ENCODE measurements at places on chromosomes 6 and 20.
A peak's percentile ranks its signal among the peaks of the same experiment; 100 is the strongest.

- DNase-seq: no peak
Measured at GRCh38 chr6:135334169-135334568, 153.1 kb downstream of the MYB start.

DNA sequence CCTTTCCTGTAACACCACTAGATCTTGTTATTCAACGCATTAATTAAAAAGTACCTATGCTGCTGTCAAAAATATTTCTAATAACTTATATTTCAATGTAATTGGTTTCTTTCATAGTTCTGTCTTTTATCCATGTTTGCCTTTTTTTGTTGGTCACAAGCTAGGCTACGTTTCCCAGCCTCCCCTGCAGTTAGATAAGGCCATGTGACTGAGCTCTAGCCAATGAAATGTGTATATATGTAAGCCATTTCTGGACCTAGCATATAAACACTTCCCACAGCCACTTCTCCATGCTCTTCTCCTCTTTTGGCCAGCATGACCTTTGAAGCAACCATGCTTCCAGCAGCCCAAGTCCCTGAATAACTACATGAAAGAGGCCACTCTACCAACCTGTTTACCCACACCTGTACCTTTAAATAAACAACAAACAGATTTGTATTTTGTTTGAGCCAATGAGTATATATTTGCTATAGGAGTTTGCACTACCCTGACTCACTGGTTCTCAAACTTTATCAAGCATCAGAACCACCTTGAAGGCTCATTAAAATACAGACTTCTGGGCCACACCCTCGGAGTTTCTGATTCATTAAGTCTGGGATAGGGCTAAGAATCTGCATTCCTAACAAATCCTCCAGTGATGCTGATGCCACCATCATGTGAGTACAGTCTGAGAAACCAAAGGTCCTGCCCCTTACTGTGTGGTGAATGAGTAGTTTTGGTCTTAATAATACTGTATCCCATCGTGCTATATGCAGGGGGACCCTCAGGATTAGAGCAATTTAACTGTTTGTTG, 45.6 kb upstream of the BEND6 start:
- DNase-seq: no peak

DNA sequence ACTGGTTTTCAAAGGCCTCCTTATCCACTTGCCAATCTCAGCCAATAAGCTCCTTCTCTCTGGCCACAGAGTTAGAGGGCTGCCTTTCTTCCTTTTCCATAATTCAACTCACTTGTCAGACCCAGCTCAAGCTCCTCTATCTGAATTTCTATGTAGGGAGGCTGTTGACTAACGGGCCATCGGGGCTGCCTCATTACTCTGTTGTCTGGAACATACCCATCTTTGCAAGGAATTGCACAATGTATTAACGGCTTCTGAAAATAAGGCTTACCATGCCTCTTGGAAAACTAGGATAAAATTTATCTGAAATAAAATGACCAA, 28.5 kb upstream of the KIF6 start:
- no peak for DNase-seq

DNA sequence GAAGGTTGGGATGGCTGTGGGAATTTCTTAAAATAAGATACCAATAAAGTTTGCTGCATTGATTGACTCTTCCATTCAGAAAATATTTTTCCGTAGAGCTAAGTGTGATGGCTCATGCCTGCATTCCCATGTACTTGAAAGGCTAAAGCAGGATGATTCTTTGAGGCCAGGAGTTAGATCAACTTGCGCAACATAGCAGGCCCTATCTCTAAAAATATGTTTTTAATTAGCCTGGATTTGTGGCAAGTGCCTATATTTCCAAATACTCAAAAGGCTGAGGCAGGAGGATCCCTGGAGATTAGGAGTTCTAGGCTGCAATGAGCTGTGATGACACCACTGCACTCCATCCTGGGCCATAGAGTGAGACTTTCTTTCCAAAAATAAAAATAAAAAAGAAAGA, 431.2 kb upstream of the PTCHD4 start:
- no peak for DNase-seq

DNA sequence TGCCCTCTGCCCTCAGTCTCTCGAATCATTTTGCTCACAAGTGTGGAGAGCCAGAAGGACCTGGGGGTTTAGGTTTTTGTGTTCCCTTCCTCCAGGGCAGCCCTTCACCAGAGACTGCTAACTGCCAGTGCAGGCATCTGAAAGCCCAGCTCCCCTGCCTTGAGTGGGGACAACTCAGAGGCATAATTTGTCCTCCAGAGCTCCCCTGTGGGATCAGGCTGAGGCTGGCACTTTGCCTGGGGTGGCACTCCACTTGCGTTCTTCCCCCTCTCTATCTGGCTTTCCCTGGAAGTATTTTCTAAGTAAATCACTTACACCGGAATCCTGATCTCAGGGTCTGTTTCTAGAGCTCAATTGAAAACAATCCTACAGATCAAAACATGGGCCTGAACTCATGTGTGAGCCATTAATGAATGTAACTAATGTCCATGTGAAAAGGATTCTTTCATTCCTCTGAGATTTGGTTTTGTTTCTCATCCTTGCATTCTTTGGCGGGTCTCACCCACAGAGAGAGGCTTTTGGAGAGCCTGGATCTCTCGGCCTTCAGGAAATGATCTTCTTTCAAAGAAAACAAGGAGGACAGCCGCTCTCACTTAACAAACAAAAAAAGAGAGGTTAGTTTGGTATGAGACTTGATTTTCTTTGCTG, 125.7 kb upstream of the RIPOR2 start:
- DNase-seq: no peak

- no peak for DNase-seq
Measured at GRCh38 chr6:168015009-168015408, 17.5 kb downstream of the KIF25 start.

- DNase-seq: no peak
Measured at GRCh38 chr20:3560578-3560977, 89.8 kb downstream of the ATRN start.

DNA sequence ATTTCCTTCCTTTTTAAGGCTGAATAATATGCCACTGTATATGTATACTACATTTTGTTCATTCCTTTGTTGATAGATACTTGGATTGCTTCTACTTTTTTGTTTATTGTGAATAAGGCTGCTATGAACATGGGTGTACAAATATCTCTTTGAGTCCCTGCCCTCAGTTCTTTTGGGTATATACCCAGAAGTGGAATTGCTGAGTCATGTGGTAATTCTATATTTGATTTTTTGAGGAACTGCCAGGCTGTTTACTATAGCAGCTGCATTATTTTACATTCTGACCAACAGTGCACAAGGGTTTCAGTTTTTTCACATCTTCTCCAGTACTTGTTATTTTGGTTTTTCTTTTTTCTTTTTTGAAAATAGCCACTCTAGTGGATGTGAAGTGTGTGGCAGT, 34.1 kb downstream of the CDS2 start:
- DNase-seq: no peak

DNA sequence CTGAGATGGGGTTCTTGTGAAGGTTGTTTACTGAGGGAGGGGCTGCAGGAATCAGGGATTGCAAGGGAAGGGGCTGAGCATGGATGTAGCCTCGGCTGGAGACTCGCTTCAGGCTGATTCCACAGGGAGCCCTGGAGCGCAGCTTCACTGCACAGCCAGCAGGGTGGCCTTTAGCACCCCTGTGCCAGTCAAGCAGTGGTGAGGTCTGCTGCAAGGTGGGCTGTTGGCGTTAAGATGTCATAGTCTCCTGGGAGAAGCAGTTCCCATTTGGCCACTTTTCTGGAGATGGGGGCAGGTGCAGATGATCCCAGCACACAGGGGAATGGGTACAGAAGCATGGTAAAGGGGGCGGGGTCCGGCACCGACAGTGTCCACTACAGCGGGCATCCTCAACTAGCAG, 126.3 kb downstream of the TOX2 start:
- no peak for DNase-seq

- DNase-seq: no peak
Measured at GRCh38 chr6:23587582-23587981, 538.4 kb upstream of the NRSN1 start.

GRCh38 chr20:51010043-51010365, 12.9 kb downstream of the KCNG1 start:
- DNase-seq: no peak

DNA sequence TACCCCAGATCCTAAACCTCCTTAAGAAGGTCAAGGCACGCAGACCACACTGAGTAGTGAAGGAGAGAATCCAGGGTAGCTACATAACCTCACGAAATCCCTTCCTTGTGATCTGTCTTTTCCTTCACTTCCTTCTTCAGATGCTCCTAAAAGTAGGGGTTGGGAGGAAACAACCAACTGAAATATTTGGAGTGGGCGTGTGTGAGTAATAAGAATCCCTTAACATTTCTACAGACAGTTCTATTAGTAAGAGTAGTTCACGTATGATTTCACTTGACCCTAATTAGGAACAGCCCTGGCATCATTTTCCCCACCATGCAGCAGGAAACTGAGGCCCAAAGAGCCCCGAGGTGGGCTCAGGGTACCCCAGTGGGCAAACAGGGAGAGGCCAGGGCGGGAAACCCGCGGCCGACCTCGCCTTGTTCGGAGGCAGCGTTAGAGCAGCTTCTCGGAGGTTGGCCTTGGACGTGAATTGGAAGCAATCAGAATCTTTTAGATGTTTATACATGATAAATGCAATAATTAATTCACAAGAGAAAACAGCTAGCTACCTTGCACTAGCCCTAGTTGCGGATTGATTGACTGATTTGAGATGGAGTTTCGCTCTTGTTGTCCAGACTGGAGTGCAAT, 859 bp upstream of the RAE1 start:
- DNase-seq: no peak

- no peak for DNase-seq
Measured at GRCh38 chr20:55569084-55569483, 436.2 kb downstream of the CBLN4 start.

GRCh38 chr20:62354031-62354808, 12.9 kb downstream of the LAMA5 start:
- DNase-seq: no peak

DNA sequence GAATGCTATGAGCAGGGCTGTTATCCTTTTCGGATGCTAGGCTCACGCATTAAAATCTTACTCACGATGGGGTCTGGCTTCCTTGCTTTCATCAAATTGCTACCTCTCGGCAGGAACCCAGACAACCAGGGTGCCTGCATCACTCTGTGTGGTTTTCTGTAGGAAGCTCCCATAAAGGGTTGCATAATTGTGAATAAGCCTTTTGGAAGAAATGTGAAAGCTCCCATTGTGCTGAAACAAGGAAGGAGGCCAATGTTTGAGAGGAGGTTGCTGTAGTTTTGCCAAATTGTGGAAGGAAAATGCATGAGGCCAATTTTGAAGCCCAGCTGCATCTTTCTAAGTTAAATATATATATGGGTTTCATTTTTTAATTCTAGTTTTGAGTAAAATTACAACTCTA, 615.5 kb downstream of the C6orf118 start:
- no peak for DNase-seq

GRCh38 chr6:45942953-45943352, 72.7 kb downstream of the CLIC5 start:
- DNase-seq: no peak

DNA sequence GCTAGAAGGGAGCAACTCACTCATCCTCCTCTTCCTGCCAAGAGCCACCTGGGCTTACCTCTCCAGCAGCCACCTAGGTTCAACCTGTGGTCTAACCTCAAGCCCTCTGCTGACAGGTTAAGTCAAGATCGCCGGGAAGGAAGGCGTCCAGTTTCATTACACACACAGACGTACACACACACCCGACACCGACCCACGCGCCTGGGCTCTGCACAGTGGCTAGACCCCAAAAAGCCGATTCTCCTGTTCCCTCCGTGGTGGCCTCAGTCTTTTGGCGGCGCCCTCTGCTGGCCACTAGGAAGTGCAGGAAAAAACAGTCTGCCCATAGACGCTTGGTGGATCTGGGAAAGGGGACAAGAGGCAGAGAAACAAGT, 52.8 kb downstream of the MRPL14 start:
- DNase-seq: peak; percentile 41

DNA sequence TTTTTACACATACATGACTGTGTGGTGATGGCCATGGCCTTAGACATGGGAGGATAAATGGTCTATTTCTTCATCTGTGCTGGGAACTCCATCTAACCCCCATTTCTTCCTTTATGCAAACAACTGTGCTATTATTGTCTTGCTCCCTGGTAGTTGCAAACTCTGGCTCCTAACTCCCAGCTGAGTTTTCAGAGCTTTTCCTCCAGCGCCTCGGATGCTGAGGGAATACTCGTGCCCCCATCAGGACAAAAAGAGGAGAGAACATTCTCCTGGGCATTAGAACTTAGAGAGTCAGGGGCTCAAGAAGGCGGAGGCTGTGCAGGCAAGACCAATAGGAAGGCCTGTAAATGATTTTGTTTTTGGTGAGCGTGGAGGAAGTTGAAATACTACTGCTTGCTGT, 2.1 kb downstream of the DAAM2 start:
- no peak for DNase-seq

DNA sequence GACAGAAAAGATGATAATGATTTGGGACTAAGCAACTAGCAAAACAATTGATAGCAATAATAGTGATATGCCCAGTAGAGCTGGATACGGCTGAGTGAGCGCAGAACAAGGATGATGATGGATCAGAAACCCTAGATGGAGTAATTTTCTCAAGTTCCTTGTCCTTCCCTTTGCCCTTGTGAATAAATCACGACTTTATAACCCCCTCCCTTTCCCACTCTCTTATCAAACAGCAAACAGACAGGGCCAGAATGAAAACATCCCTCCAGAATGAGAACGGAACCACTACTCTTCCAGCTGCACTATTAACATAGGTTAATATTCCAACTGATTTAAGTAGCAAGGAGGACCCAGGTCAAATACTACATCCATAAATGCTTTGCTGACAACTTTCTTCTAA, 1.3 kb upstream of the MTFR2 start:
- no peak for DNase-seq

DNA sequence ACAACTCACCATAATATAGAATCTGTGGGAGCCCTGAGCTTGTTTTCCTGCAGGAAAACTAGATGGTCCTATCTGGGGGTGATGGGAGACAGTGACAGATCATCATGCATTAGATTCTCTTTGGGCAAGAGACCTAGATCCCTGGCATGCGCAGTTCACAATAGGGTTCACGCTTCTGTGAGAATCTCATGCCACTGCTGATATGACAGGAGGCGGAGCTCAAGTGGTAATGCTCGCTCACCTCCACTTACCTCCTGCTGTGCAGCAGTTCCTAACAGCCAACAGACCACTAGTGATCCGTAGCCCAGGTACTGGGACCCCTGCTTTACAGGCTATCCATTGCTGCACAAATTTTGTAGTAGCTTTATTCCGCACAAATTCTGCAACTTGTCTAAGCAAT, 84.5 kb downstream of the HIVEP2 start:
- DNase-seq: no peak

DNA sequence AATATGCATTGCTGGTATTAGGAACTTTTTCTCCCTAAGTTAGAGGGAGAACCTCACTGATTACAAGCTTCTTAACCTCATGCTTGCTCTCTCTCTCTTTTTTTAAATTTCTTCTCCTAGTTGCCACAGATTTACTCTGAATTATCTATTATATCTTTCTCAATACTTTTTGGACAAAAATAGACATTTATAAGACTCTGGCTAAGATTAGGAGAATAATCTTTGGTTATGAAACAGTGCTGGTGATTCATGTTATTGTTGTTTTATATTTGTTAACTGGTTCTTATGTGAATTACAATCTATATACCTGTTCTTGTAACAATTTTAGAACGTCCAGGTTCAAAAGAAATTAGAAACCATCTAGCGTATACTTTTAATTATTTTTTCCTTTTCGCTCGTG, 187.8 kb downstream of the OGFRL1 start:
- DNase-seq: no peak

GRCh38 chr20:48824830-48825565, 2.8 kb downstream of the PREX1 start:
- DNase-seq: no peak

GRCh38 chr6:24861934-24862333, 63.2 kb upstream of the ARMH2 start:
- no peak for DNase-seq
